ENCODE measurements at places on chromosomes 3 and 15.

GRCh38 chr15:41487802-41488201 lies 5.9 kb upstream of the ITPKA start:
- DNase-seq = no peak

DNA sequence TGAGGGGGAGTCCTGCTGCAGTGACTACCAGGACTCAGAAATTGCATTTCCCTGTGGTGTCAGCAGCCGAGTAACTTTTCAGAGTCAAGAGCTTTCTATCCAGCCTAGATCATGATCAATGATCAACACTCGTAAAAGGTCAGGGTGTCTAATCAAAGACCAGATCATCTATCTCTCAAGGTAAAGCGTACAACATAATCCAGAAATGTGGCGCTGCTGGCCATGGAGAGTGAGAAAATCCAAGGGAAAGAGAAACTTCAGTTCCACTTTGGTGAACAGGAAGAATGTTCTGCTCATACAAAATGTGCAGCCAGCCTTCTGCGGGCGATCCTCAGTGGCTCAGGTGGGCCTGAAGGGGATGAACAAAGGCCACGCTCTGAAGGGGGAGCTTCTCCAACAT lies 1005.8 kb upstream of the NR2F2 start:
- no peak for DNase-seq

DNA sequence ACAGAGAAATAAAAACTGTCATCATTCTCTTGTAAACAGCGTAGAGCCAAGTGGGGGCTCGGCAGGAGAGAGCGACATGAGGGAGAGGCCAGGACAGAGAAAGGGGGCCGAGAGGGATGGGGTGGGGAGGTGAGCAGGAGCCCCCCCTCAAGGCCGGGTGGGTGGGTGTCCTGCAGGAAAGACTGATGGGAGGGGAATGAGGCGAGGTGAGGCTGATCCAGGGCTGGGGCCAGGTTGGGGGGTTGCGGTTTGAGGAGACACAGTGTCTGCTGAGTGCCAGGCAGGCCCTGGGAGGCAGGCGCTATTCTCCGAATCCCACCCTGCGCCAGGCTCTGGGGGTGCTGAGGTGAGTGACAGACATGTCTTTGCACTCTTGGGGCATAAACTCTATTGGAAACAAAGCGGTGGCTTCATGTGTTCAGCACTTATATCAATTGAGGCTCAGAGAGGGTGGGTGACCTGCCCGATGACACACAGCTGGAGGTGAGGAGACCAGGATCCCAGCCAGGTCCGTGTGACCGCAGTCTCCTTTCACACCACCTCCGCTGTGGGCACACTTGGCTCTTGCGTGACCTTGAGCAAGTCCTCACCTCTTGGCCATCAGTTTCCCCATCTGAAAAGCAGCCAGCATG lies 19.6 kb upstream of the CSPG4 start:
- DNase-seq = no peak

DNA sequence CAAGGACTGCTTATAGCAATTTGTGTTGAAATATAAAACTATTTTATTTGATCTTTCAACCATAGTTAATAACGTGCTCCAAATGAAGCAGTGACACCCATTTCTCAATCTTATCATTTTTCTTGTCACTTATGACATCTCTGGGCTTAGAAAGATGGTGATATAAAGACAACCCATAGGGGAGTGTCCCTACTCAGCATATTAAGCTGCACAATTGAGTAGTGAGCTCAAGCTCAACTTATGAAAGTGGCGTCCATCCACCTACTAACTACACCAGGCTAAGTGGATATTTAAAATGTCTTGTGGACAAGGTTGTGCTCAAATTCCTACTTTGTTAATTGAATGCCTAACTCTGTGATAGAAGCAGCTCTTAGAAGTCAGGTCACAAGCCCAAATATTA lies 46.7 kb downstream of the SLC9C1 start:
- DNase-seq = no peak

DNA sequence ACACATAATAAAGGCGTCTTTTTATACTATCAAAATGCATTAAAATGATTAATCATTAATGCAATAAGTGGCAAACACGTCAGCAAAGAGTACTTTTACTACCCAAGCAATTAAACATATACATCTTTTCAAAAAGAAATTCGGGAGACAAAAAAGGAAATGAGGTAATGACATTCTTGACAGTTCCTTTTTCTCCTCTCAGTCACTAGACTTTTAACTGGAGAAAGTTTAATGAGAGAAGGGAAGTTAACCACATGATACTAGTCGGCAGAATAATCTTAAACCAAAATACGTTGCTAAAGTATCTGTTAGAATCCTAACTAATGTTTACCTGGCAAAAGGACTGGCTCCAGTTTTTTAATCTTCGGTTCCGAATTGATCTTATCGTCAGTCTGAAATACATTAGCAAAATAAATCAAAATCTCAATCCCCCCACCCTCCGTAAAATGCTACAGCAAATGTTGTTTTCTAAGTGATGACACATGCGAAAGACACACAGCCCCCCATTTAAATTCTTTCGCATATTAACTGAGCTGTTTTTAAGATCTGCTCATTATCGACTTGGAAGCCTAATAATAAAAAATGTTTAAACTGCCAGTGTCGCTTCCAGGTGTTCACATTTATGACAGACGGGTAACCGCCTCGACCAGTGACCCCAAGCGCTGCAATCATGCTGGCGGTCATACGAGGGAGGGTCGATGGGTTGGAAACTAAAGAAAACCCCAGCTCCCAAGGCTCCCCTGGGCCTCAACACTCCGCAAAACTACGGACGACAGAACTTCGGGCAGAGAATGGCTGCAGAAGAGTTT lies 778 bp downstream of the MTMR10 start:
- DNase-seq = no peak

DNA sequence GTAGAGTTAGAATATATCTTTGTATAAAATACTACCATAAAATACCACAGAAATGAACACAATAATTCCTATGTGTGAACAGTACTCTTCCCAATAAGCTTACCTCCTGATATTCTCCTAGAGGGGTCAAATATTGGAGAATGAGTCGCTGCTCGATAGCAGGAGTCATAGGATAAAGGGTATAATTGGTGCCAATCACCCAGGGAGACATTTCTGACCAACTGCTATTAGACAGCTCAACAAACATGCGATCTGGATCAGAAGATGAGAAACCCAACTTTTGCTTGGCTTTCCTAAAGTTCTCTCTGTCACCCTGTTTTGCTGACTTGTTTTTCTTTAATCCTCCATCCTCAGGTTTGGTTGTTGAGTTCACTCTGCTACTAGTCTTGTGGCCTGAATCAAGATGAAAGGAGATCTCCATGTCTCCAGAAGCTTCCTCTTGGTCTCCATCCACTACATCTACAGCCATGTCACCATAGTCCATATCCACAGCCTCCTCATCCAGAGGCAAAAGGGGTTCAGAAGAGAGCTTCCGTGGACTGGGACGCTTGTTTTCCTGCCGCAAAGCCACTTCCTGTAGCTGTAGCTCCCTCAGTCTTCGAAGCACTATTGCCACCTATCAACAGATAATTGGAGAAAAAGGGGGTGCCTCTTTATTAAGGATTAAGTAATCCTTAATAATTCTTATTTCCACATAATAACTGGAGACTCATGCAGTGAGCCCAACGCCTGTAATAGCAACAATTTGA lies 50.4 kb downstream of the RBM15B start:
- no peak for DNase-seq

GRCh38 chr3:58507356-58508078 lies 15.6 kb downstream of the KCTD6 start:
- no peak for DNase-seq

- DNase-seq = no peak
Observed at GRCh38 chr15:90881978-90882721, 2.2 kb upstream of the FES start.

DNA sequence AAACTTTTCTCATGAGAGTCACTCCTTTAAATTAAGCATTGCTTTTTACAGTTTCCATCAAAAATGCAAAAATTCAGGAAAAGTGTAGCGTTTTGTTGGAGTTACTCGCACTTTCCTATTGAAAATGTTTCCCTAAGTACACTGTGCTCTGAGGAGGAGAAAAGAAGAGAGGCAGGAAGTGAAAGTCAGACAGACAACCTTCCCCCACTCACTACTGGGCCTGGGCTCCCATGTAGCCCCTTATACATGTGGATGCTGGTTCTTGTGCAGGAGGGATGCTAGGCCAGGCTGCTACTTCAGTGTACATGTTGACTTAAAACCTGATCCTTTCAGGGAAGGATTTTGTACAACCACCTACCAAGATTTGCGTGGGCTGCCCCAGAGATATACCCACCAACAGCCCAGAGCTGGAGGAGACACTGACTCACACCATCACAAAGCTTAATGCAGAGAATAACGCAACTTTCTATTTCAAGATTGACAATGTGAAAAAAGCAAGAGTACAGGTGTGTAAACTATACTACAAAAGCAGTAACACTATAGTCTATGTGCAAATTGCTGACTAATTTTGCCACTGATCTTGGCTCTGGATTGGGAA lies 15.1 kb downstream of the KNG1 start:
- no peak for DNase-seq

- DNase-seq = no peak
Observed at GRCh38 chr3:44521721-44522120, 33.3 kb upstream of the ZKSCAN7 start.

GRCh38 chr15:70025413-70026296 lies 72.1 kb downstream of the TLE3 start:
- DNase-seq = no peak

DNA sequence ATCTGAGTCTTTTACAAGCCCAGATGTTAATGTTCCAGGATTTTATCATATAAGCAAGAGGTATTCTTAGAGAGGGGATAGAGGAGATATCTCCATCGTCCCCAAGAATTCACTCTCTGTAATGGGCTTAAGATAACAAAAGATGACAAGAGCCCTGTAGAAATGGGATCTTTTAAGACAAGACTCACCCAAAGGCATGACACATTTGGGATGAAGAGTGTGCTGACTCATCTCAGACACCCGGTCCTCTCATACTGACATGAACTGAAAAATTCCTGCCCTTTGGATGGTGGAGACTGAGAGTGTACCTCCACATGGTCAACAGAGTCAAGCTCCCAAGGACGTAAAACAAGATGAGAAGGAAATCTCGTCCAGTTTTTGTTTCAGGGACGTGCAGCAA lies 11.0 kb downstream of the LEKR1 start:
- no peak for DNase-seq

GRCh38 chr15:70788114-70789049 lies 25.0 kb upstream of the UACA start:
- no peak for DNase-seq

GRCh38 chr3:45441584-45442310 lies 53.4 kb downstream of the LARS2 start:
- peak; percentile 33 for DNase-seq

DNA sequence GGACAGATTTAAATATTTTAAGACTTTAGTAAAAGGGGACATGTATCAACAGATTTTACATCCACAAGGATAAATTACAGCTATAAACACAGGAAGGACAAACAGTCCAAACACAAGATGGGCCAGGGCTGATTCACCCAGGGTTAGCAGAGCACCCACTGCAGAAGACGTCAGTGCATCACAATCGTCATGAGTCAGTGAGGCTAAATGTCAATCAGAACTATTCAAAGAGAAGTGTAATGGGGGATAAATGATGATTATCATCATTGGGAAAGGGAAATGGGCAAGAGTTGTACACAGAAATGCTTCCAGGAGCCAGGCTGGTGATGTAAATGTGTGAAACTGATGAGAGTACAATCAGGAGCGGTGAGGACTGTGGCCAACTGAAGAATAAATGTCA lies 226.8 kb downstream of the PLCL2 start:
- no peak for DNase-seq

- DNase-seq = no peak
Observed at GRCh38 chr3:127867986-127868385, 45.7 kb upstream of the MGLL start.

DNA sequence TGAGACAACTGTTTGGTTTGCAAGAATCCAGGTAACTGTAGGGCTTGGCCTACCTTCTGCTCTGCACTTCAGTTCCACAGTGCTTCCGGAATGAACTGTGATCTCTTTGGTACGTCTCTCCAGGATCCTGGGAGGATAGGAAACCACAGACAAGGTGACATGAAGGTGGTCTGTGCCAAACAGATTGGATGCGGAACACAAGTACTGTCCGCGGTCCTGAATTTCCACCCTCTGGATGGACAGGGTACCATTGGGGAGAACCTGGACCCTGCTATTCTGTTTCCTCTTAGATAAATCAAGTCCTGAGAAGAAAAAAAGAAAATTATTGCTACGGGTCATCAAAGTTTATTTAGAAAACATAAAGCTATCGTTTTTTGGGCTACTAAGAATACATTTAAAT lies 17.3 kb downstream of the IGSF10 start:
- DNase-seq = no peak

DNA sequence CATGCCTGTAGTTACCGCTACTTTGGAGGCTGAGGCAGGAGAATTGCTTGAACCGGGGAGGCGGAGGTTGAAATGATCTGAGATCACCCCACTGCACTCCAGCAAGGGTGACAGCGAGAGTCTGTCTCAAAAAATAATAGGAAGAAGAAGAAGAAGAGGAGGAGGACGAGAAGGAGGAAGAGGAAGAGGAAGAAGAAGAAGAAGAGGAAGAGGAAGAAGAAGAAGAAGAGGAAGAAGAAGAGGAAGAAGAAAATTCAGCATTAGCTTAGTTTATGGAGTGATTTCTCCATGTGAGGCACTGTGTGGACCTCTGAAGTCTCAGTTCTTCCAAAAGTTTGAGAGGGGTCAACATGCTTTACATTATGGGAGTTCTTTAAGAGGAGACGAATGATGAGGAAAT lies 17.4 kb upstream of the MEGF11 start:
- no peak for DNase-seq

GRCh38 chr3:45123581-45124269 lies 22.5 kb downstream of the CDCP1 start:
- DNase-seq = no peak

Measured in fibroblast of skin of left biceps (primary cell).